Glutamatergic neuron (in vitro differentiated cells): ENCODE measurements at places on chromosomes 2 and 18. TPM values are rescaled to one million over a fixed set of nuclear protein-coding genes. Genes with fewer than 3 reads are reported as not detected.

GRCh38 chr2:215638687-215639086 lies 202.8 kb upstream of the FN1 start:
- no peak overlapping the region for H3K4me3 ChIP-seq
- no peaks in the 10 kb centered on the region for H3K27me3 ChIP-seq
- H3K27ac ChIP-seq: no peak overlapping the region
- H3K4me1 ChIP-seq: no peaks in the 10 kb centered on the region

The LHCGR gene
- not detected for total RNA-seq

The SERPINB2 gene
- total RNA-seq: not detected

DNA sequence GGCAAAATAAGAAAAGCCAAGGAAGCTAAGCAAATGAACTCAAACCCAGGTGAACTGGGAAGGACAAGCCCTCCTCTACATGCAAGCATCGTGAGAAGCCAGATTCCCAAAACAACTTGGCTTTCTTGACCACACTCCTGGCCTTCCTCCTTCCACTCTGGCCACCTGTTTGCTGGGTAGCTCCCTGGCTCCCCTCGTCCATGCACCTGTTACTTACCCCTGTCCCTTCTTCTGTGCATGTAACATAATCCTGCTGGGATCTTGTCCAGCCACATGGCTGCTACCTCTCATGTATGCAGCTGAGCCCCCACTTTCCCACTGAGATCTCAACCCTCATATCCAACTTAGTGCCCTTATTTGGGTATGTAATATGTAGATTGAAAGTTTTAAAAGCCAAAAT lies 121.6 kb downstream of the MYO5B start:
- H3K27me3 ChIP-seq: peaks cover 4% of the 10 kb centered on the region
- no peaks in the 10 kb centered on the region for H3K4me1 ChIP-seq
- H3K4me3 ChIP-seq: no peak overlapping the region
- H3K36me3 ChIP-seq: no peaks in the 10 kb centered on the region
- H3K27ac ChIP-seq: no peak overlapping the region
- DNase-seq: no peak

GRCh38 chr2:104849618-104850141 lies 4.2 kb upstream of the POU3F3 start:
- peaks cover 46% of the 10 kb centered on the region for H3K27me3 ChIP-seq
- peaks cover 4% of the 10 kb centered on the region for H3K36me3 ChIP-seq
- H3K27ac ChIP-seq: no peak overlapping the region

The PCARE gene
- 0.66 TPM for total RNA-seq

GRCh38 chr2:10521356-10522169 lies 73.4 kb upstream of the ODC1 start:
- peaks cover 6% of the 10 kb centered on the region for H3K36me3 ChIP-seq
- H3K27ac ChIP-seq: no peak overlapping the region
- H3K4me1 ChIP-seq: no peaks in the 10 kb centered on the region
- no peak overlapping the region for H3K4me3 ChIP-seq
- peaks cover 4% of the 10 kb centered on the region for H3K27me3 ChIP-seq

DNA sequence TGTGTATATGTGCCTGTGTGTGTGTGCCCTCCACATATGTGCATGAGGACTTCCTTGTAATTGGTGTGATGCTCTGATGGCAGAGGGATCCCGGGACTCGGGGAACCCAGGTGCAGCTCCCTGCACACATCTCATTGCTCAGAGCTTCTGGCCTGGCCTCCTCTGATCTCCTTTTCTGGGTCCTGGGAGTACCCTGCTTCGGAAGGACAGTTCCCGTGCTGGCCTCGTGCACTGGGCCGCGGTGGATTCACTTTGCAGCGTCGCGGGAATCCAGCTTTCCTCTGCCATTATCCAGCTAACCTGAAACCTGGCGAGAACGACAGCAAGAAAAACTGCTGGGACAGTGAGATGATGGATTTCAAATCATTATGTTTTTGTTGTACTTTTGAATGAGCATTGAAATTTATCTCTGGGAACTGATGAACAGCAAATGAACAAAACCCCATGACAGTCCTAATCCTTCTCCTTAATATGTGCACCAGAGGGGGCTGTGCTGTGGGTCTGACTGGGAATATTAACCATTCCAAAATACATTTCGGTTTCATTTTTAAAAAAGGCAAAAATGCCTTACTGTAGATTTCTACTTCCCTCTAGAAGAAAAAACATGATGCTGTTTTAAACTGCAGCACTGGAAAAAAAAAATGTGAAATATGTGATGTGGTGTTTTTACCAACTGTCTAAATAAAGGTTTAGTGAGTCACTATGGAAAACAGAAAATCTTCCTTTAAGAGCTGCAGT lies 78.2 kb downstream of the PTGR3 start:
- H3K36me3 ChIP-seq: no peaks in the 10 kb centered on the region
- peaks cover 10% of the 10 kb centered on the region for H3K27me3 ChIP-seq
- no peak overlapping the region for H3K27ac ChIP-seq
- no peak overlapping the region for H3K4me3 ChIP-seq

- no peak overlapping the region for H3K27ac ChIP-seq
- no peak for DNase-seq
- H3K4me3 ChIP-seq: peak overlapping the region; percentile 4
- H3K36me3 ChIP-seq: no peaks in the 10 kb centered on the region
- H3K27me3 ChIP-seq: peaks cover 7% of the 10 kb centered on the region
Observed at GRCh38 chr18:49944663-49945062, 131.3 kb upstream of the ACAA2 start.

GRCh38 chr2:69847068-69847828 lies 17.8 kb downstream of the GMCL1 start:
- no peaks in the 10 kb centered on the region for H3K27me3 ChIP-seq
- H3K4me3 ChIP-seq: no peak overlapping the region
- H3K36me3 ChIP-seq: peaks cover 5% of the 10 kb centered on the region
- no peaks in the 10 kb centered on the region for H3K4me1 ChIP-seq
- DNase-seq: no peak
- H3K27ac ChIP-seq: no peak overlapping the region

The ATP6V1B1 gene
- not detected for total RNA-seq

The CNGA3 gene
- total RNA-seq: 7.6 TPM

- no peaks in the 10 kb centered on the region for H3K27me3 ChIP-seq
- no peak for DNase-seq
- peaks cover 13% of the 10 kb centered on the region for H3K36me3 ChIP-seq
- H3K4me1 ChIP-seq: no peaks in the 10 kb centered on the region
- no peak overlapping the region for H3K27ac ChIP-seq
- H3K4me3 ChIP-seq: no peak overlapping the region
Observed at GRCh38 chr2:20797096-20797495, 25.8 kb downstream of the LDAH start.

DNA sequence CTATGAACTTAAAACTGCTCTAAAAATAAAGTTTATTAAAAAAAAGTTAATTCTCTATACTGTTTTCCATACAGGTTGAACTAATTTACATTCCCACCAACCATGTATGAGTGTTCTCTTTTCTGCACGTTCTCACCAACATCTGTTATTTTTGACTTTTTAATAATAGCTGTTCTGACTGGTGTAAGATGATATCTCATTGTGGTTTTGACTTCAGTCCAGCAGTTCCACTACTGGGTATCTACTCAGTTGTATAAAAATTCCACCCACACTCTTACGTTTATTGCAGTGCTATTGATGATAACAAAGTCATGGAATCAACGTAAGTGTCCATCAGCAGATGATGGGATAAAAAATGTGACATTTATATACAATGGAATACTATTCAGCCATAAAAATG lies 33.7 kb downstream of the SPAG16 start:
- no peaks in the 10 kb centered on the region for H3K27me3 ChIP-seq
- no peak overlapping the region for H3K27ac ChIP-seq
- H3K36me3 ChIP-seq: no peaks in the 10 kb centered on the region
- no peak for DNase-seq

- H3K27ac ChIP-seq: no peak overlapping the region
- peaks cover 22% of the 10 kb centered on the region for H3K36me3 ChIP-seq
- no peak for DNase-seq
- H3K27me3 ChIP-seq: no peaks in the 10 kb centered on the region
Observed at GRCh38 chr18:50422286-50422898, 47.5 kb downstream of the SKA1 start.

DNA sequence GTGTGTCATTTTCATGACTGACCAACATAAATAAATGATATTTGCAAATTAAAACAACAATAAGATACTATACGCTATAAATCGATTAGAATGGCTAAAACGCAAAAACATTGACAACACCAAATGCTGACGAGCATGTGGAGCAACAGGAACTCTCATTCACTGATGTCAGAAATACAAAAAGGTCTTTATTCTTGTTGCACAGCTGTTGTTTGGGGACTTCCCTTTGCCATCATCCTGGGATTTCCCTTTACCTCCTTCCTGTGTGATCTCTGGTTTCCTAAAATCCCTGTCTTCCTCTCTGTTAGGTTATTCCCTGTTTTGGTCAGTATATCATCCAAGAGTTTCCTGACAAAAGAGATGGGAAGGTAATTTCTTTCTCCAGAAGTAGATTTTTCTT lies 66.0 kb downstream of the NOL10 start:
- peaks cover 2% of the 10 kb centered on the region for H3K4me1 ChIP-seq
- H3K4me3 ChIP-seq: no peak overlapping the region
- H3K27me3 ChIP-seq: no peaks in the 10 kb centered on the region
- no peaks in the 10 kb centered on the region for H3K36me3 ChIP-seq

- no peaks in the 10 kb centered on the region for H3K36me3 ChIP-seq
- peaks cover 6% of the 10 kb centered on the region for H3K4me1 ChIP-seq
- H3K4me3 ChIP-seq: no peak overlapping the region
- H3K27ac ChIP-seq: no peak overlapping the region
- peak; percentile 57 for DNase-seq
Observed at GRCh38 chr2:106104332-106105062, 89.6 kb downstream of the UXS1 start.

GRCh38 chr2:200345975-200346374 lies 39.5 kb downstream of the SPATS2L start:
- H3K36me3 ChIP-seq: no peaks in the 10 kb centered on the region
- DNase-seq: no peak
- peaks cover 17% of the 10 kb centered on the region for H3K4me1 ChIP-seq
- no peaks in the 10 kb centered on the region for H3K27me3 ChIP-seq

GRCh38 chr2:40120026-40120425 lies 331.9 kb downstream of the SLC8A1 start:
- peaks cover 4% of the 10 kb centered on the region for H3K4me1 ChIP-seq
- H3K4me3 ChIP-seq: no peak overlapping the region
- H3K27me3 ChIP-seq: no peaks in the 10 kb centered on the region
- no peak for DNase-seq

- no peak overlapping the region for H3K27ac ChIP-seq
- no peak overlapping the region for H3K4me3 ChIP-seq
- no peaks in the 10 kb centered on the region for H3K4me1 ChIP-seq
Observed at GRCh38 chr2:236658974-236659757, 89.5 kb downstream of the ACKR3 start.

GRCh38 chr2:9434489-9434888 lies 11.0 kb downstream of the CPSF3 start:
- H3K27ac ChIP-seq: no peak overlapping the region
- peaks cover 4% of the 10 kb centered on the region for H3K36me3 ChIP-seq
- H3K4me1 ChIP-seq: no peaks in the 10 kb centered on the region
- DNase-seq: no peak
- H3K27me3 ChIP-seq: no peaks in the 10 kb centered on the region

GRCh38 chr2:186617148-186617547 lies 27.3 kb downstream of the ITGAV start:
- H3K27ac ChIP-seq: no peak overlapping the region
- H3K36me3 ChIP-seq: no peaks in the 10 kb centered on the region
- no peak overlapping the region for H3K4me3 ChIP-seq
- H3K4me1 ChIP-seq: no peaks in the 10 kb centered on the region
- no peak for DNase-seq

The PAX8 gene
- total RNA-seq: 1.4 TPM

- H3K4me3 ChIP-seq: peak overlapping the region; percentile 64
- DNase-seq: peak; percentile 86
- H3K36me3 ChIP-seq: peaks cover 12% of the 10 kb centered on the region
- H3K4me1 ChIP-seq: no peaks in the 10 kb centered on the region
- no peak overlapping the region for H3K27ac ChIP-seq
Observed at GRCh38 chr18:36296650-36297416, 680 bp upstream of the FHOD3 start.

The KCNF1 gene
- 7.7 TPM for total RNA-seq

The NEB gene
- 0.59 TPM for total RNA-seq

GRCh38 chr18:4582431-4583335 lies 127.6 kb upstream of the DLGAP1 start:
- no peaks in the 10 kb centered on the region for H3K4me1 ChIP-seq
- H3K4me3 ChIP-seq: no peak overlapping the region
- DNase-seq: no peak
- H3K36me3 ChIP-seq: no peaks in the 10 kb centered on the region
- no peak overlapping the region for H3K27ac ChIP-seq

- H3K4me1 ChIP-seq: no peaks in the 10 kb centered on the region
- H3K36me3 ChIP-seq: no peaks in the 10 kb centered on the region
- H3K27ac ChIP-seq: no peak overlapping the region
- no peak for DNase-seq
- H3K27me3 ChIP-seq: peaks cover 6% of the 10 kb centered on the region
Observed at GRCh38 chr2:102055346-102055990, 63.7 kb downstream of the IL1R2 start.

DNA sequence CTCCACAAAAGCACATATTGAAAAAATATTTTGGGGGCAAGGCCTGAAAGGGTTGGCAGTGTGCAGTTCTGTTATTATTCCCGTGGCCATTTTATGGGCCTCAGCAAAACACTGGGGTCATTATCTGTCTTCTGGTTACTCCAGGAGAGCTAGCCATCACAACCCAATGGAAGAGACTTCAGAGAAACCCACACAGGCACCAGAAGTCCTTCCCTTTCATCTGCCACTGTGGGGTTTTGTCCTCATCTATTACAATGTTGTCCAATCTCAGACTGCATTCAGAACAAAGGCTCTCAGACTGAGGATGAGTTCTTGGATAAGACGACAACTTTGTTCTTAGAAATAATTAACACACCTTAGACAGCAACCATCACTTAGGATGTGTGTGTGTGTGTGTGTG lies 98.4 kb downstream of the PIEZO2 start:
- H3K27ac ChIP-seq: no peak overlapping the region
- peaks cover 4% of the 10 kb centered on the region for H3K36me3 ChIP-seq
- peaks cover 17% of the 10 kb centered on the region for H3K4me1 ChIP-seq
- DNase-seq: no peak
- H3K27me3 ChIP-seq: peaks cover under 1% of the 10 kb centered on the region
- H3K4me3 ChIP-seq: no peak overlapping the region

The FBXO36 gene
- 3.4 TPM for total RNA-seq

GRCh38 chr2:17791121-17791816 lies 25.0 kb upstream of the MSGN1 start:
- no peak for DNase-seq
- H3K36me3 ChIP-seq: no peaks in the 10 kb centered on the region
- peaks cover 9% of the 10 kb centered on the region for H3K4me1 ChIP-seq
- peaks cover 2% of the 10 kb centered on the region for H3K27me3 ChIP-seq
- H3K4me3 ChIP-seq: no peak overlapping the region
- H3K27ac ChIP-seq: no peak overlapping the region

- peak overlapping the region; percentile 91 for H3K27ac ChIP-seq
- peaks cover 7% of the 10 kb centered on the region for H3K4me1 ChIP-seq
- H3K36me3 ChIP-seq: no peaks in the 10 kb centered on the region
- peak; percentile 34 for DNase-seq
Observed at GRCh38 chr2:102736110-102736409, 25.8 kb upstream of the TMEM182 start.

The ST3GAL5 gene
- total RNA-seq: 46.5 TPM
